Esophagus squamous epithelium (tissue), 5 donors: ENCODE measurements at places on chromosomes 1 and 21. TPM values are rescaled to one million over a fixed set of nuclear protein-coding genes. Genes with fewer than 3 reads are reported as not detected.

GRCh38 chr1:7646981-7647901 is 123.9 kb upstream of the VAMP3 start:
- H3K4me3 ChIP-seq: no peak overlapping the region
- H3K36me3 ChIP-seq: no peaks in the 10 kb centered on the region
- no peaks in the 10 kb centered on the region for H3K4me1 ChIP-seq
- DNase-seq: no peak
- peak overlapping the region; percentile 79 for H3K27ac ChIP-seq

GRCh38 chr1:159473335-159473734 is 33.8 kb downstream of the OR10J1 start:
- no peak for DNase-seq
- H3K27me3 ChIP-seq: no peaks in the 10 kb centered on the region
- no peaks in the 10 kb centered on the region for H3K4me1 ChIP-seq
- H3K4me3 ChIP-seq: no peak overlapping the region

- H3K36me3 ChIP-seq: no peaks in the 10 kb centered on the region
- no peaks in the 10 kb centered on the region for H3K4me1 ChIP-seq
- no peak overlapping the region for H3K4me3 ChIP-seq
- H3K27ac ChIP-seq: no peak overlapping the region
These were observed 19.7 kb downstream of the PPFIA4 start for GRCh38 chr1:203045821-203046594.

DNA sequence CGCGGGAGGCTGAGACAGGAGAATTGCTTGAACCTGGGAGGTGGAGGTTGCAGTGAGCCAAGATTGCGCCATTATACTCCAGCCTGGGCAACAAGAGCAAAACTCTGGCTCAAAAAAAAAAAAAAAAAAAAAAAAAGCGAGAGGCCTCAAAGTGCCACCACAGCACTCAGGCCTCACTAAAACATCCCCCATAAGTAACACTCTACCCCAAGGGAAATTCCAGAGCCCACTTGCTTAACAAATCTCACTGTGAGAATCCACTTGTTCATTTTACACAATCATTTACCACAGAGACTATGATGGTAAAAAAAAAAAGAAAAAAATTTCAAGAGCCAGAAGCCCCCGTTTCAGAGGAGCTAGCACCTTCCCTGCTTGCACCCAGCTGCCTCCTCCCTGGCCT is 26.3 kb upstream of the EXOSC10 start:
- H3K27ac ChIP-seq: no peak overlapping the region
- DNase-seq: no peak
- no peak overlapping the region for H3K4me3 ChIP-seq

DNA sequence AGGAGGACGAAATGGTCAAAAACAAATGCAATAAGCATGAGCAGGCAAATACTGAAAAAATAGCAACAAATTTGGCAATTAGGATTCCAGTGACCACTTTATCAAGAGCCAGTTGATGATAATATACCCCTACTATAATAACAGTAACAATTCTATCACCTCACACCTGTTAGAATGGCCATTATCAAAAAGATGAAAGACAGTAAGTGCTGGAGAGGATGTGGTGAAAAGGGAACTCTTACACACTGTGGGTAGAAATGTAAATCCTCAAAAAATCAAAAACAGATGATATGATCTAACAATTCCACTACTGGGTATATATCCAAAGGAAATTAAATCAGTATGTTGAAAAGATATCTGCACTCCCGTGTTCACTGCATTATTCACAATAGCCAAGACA is 114.3 kb upstream of the GFI1 start:
- H3K36me3 ChIP-seq: no peaks in the 10 kb centered on the region
- H3K4me1 ChIP-seq: no peaks in the 10 kb centered on the region
- DNase-seq: no peak
- no peak overlapping the region for H3K4me3 ChIP-seq

DNA sequence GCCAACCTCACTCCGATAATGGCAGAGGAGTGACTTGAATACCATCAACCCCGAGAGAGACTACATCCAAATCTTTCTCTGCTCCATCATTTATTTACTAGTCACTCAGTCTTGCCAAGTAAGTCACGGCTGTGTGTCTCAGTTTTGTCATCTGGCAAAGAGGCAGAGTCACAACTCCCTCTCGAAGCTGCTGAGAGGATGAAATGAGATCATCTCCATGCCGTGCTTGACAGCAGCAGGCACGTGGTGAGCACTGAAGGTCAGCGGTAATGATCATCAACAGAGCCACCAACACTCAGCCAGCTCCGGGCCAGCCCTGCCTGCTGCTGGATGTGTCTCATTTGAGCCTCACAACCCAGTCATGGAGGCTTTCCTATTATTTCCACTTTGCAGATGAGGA is 19.9 kb downstream of the ALDH4A1 start:
- H3K27me3 ChIP-seq: no peaks in the 10 kb centered on the region
- peaks cover 9% of the 10 kb centered on the region for H3K4me1 ChIP-seq
- H3K4me3 ChIP-seq: no peak overlapping the region
- H3K27ac ChIP-seq: peak overlapping the region; percentile 62

GRCh38 chr1:8883491-8883890 is 5.0 kb upstream of the ENO1 start:
- no peak overlapping the region for H3K4me3 ChIP-seq
- H3K36me3 ChIP-seq: no peaks in the 10 kb centered on the region
- no peak for DNase-seq
- H3K27me3 ChIP-seq: no peaks in the 10 kb centered on the region
- H3K4me1 ChIP-seq: peaks cover 13% of the 10 kb centered on the region

- H3K27me3 ChIP-seq: no peaks in the 10 kb centered on the region
- peaks cover 21% of the 10 kb centered on the region for H3K4me1 ChIP-seq
- DNase-seq: no peak
- no peaks in the 10 kb centered on the region for H3K36me3 ChIP-seq
- no peak overlapping the region for H3K4me3 ChIP-seq
These were observed 58.7 kb downstream of the KIAA0040 start for GRCh38 chr1:175133673-175134435.

DNA sequence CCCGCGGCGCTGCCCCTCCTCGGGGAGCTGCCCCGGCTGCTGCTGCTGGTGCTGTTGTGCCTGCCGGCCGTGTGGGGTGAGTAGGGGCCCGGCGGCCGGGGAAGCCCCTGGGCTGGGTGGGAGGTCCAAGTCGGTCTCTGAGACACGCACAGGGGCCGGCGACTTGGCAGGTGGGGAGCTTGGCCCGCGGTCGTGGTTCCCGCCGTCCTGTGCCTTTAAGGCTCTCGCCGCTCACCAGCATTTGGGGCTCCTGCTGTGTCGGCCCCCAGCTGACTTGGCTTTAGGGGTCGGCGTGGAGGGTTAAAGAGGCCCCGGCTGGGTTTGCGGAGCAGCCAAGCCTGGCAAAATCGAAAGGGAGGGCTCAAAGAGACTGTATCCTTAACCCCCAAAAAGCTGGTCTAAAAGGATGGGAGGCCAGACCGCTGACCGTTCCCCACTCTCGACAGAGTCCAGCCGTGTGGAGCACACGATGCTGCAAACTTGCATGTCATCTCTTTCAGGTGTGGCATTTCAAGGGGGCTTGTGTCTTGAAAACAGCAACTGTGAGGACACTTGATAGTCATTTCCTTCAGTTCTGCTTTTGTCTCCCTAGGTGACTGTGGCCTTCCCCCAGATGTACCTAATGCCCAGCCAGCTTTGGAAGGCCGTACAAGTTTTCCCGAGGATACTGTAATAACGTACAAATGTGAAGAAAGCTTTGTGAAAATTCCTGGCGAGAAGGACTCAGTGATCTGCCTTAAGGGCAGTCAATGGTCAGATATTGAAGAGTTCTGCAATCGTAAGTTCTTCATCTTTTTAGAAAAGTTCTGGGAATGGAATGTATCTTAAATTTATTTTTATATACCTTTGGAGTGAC is 540 bp downstream of the CD55 start:
- H3K36me3 ChIP-seq: no peaks in the 10 kb centered on the region
- H3K4me3 ChIP-seq: peak overlapping the region; percentile 80
- DNase-seq: no peak
- no peaks in the 10 kb centered on the region for H3K27me3 ChIP-seq

DNA sequence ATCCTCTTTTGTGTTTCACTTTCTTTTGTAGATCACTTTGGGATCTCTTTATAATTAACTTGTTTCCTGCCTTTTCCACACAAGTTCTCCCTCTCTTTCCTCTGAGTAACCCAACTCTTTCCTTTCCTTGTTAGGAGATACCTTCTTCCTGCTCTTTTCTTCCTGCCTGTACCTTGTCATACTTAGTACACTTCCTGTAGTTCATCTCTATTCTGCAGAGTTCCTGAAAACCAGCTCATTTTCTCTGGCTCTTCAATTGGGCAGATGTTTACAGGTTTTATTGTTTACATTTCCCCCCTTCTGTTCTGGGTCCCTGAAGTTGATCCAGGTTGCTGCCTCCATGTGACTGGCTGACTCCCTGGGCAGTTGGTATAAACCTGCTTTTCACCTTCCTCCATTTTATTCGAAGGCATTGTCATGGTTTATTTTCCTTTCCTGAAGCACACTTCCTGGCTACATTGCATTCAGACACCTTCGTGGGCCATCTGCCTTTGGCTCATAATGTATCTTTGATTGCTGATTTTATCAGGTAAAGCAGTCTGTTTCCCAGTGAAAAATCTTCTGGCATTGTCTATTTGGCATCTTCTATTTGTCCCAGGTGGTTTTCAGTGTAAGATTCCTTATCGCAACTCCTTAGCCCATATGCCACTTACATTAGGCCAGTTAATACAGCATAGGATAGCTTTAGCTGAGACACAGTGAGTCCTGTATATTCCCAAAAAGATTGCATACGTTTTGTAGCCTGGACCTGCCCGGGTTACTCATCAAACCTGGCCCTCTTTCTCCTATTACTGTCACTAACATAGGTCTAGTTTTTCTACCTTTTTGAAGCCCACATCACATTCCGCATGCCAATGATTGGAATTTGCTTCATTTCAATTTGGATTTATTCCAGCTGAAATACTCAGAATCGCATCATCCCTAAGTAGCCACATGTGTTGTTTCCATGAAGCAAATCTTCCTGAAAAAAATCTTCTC is 15.4 kb downstream of the CTH start:
- H3K4me3 ChIP-seq: no peak overlapping the region
- peaks cover 24% of the 10 kb centered on the region for H3K36me3 ChIP-seq
- DNase-seq: no peak
- H3K27ac ChIP-seq: no peak overlapping the region
- H3K27me3 ChIP-seq: no peaks in the 10 kb centered on the region
- no peaks in the 10 kb centered on the region for H3K4me1 ChIP-seq

GRCh38 chr1:169762699-169763098 is 28.8 kb upstream of the SELE start:
- DNase-seq: no peak
- H3K27ac ChIP-seq: no peak overlapping the region
- H3K4me3 ChIP-seq: no peak overlapping the region
- no peaks in the 10 kb centered on the region for H3K4me1 ChIP-seq

- H3K27me3 ChIP-seq: no peaks in the 10 kb centered on the region
- peaks cover 88% of the 10 kb centered on the region for H3K4me1 ChIP-seq
- peak overlapping the region; percentile 1 for H3K4me3 ChIP-seq
- no peak for DNase-seq
These were observed 57.6 kb downstream of the SPSB1 start for GRCh38 chr1:9350013-9350908.

- H3K36me3 ChIP-seq: no peaks in the 10 kb centered on the region
- no peak overlapping the region for H3K27ac ChIP-seq
- no peaks in the 10 kb centered on the region for H3K4me1 ChIP-seq
- no peaks in the 10 kb centered on the region for H3K27me3 ChIP-seq
These were observed 529.2 kb downstream of the USP25 start for GRCh38 chr21:16258844-16259611.

DNA sequence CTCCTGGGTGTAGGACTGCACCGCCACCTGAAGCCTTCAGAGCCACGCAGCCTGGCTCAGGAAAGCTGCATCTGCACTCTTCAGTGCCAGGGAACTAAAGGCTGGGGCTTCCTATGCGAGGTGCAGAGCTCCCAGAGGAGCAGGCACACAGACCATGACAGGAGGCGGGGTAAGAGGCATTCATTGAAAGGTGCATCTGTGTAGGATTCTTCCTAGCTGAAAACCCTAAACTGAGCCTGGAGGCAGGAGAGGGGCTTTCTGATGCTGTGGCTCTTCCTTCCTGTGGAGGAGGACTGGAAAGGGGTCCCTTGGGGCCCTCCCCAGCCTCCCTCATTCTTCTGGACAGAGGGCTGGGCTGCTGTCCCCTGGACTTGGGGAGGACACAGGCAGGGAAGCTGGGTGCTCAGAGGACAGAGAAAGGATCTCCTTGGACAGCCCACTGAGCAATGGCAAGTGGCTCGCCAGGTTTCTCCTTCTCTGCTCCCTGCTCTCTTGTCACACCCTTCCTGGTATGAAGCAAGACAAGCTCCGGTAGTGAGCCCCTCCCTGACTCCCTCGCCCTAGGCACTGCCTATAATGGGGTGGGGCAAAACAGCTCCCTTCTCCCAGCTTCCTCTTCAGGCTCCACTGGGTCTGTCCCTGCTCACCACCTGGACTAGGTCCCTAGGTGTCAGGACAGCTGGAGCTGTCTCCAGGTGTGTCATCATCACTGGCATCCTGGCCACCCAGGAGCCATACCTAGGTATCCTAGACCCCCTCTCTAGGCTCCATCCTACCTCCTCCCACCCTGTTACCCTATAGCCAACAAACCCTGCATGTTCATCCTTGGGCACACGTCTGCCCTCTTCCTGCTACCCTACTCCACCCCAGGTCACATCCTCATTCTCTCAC is 20.0 kb downstream of the S100A6 start:
- no peaks in the 10 kb centered on the region for H3K27me3 ChIP-seq
- no peaks in the 10 kb centered on the region for H3K36me3 ChIP-seq
- H3K27ac ChIP-seq: peak overlapping the region; percentile 92
- peak overlapping the region; percentile 3 for H3K4me3 ChIP-seq

Gene PLPP3
- 116 TPM for total RNA-seq

Gene THEM5
- total RNA-seq: not detected

Gene UBASH3A
- 0.64 TPM for total RNA-seq
